ENCODE measurements at places on chromosomes 1 and 21.

- no peak for DNase-seq
Measured at GRCh38 chr1:27868932-27869718, 3.2 kb upstream of the THEMIS2 start.

DNA sequence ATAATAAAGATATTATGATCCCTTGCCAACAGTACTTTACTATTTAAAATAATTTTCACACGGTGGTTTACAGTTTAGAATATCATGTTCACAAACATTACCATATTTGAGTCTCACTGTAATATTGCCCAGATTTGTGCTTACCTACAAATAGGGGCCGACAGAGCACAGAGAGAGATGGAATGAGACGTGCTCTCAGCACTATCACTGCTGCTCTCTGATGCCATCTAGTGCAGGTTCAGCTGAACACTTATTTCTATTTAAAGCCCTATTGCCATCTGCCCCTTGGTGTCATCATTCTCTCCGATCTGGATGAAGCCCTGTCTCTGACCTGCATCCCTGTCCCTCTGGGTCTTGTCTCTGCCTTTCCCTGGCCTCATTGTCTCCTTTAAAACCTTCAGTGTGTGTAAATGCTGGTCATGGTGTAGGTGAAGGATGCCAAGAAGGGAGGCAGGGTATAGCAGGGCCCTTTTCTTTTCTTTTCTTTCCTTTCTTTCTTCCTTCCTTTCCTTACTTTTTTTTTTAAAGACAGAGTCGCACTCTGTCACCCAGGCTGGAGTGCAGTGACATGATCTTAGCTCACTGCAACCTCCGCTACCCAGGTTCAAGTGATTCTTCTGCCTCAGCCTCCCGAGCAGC, 6.9 kb upstream of the GPATCH4 start:
- DNase-seq, result peak; percentile 71

- peak; percentile 18 for DNase-seq
Measured at GRCh38 chr1:223820515-223820858, 25.3 kb downstream of the TP53BP2 start.

GRCh38 chr1:244614113-244614836, 38.7 kb upstream of the DESI2 start:
- no peak for DNase-seq

GRCh38 chr1:30952098-30952497, 43.5 kb upstream of the SDC3 start:
- no peak for DNase-seq

- peak; percentile 40 for DNase-seq
Measured at GRCh38 chr21:36749935-36750575, 51.1 kb downstream of the SIM2 start.

DNA sequence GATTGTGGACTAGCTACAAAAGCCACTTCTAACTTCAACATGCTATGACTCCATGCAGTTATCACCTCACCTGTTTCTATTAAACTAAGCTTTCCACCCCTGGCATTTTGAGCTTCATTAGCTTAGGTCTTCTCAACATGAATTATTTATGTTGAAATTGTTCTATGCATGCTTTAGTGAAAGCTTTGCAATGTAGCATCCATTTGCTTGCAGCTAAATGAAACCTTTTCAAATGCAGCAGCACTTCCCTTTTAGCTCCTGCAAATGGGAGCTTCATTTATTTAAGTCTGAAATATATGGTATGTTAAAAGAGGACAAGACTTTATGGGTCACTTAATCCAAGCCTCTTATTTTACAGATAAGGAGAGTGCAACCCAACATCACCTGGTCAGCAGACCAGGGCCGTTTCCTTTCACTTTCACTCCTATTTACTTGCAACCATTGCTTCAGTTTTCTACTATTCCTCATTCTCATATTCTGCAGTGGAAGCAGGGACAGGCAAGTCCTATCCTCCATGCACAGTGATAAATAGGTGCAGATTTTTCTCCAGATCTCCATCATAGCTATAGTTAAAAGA, 56.4 kb upstream of the SAMSN1 start:
- no peak for DNase-seq

DNA sequence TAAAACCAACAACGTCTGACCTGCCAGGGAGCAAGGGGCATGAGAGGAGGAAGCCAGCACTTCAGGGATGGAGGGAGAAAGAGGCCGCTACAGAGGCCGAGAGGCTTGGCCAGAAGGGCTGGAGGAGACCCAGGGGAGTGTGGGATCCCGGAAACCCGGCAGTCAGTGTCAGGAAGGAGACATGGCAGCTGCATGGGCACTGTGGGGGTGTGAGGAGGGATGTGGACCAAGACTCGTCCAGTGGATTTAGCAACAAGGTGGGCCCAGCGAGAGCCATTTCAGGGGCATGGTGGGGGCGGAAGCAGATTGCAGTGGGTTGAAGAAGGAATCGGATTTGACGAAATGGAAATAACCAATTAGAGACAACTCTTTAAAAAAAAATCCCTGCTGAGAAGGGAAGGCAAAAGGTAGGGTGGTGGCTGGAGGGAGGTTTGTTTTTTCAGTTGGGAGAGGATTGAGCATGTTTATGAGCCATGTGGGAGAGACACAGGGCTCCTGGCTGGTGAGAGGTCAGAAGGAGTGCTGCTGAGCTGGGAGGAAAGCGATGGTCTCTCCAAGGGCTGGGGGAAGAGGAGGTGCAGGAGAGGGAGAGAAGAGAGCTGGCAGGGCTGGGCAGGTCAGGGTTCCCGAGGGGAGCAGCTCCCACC, 4.4 kb downstream of the B4GALT2 start:
- DNase-seq, result no peak

- DNase-seq, result no peak
Measured at GRCh38 chr1:173152598-173152997, 54.5 kb downstream of the TNFSF4 start.

GRCh38 chr1:30275926-30276764, 447.2 kb downstream of the MATN1 start:
- no peak for DNase-seq

DNA sequence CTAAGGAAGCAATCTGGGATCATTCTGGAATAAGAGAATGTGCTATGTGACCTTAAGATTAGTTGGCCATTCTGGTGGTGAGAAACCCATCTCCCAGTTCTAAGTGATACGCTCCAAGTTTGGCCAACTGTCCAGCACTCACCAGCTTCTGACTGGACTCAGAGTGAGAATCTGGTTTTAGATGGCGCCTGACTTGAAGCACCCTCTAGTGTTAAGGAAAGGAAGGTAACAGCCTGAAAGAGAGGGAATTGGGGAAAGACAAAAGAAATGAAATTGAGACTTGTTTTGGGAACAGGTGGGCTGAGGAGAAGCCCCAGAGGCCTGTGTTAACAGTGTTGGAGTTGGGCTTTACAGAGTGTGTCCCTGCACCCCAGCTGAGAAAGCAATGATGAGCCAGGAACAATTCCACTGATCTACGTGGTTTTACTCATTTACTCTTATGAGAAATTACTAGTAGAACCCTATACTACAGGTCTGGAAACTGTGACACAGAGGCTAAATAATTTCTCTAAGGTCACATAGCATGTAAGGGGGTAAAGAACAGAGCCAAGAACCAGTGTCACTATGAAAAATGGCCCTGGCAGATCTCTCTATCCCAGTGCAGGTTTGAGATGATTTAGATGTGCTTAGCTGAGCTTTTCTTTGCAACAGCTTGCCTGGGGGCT, 9.3 kb upstream of the FCAMR start:
- DNase-seq, result peak; percentile 15

DNA sequence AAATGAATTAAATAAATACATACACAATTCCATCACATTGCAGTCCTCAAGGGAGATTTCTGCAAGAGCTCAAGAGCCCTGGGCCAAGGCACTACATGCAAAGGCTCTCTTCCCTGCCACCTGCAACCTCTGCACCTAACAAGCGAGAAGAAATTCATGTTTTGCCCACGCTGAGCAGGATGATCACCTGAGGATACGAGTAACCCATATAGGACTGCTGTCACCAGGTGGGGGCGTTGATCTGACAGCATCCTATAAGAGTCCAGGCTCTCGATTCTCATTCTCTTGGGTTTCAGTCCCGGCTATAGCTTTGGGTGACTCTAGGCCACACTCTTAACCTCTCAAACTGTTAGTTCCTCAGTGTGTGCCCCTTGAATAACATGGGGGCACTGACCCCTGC, 18.7 kb upstream of the SPOCD1 start:
- no peak for DNase-seq

GRCh38 chr1:19535214-19535613, 49.9 kb upstream of the CAPZB start:
- DNase-seq, result no peak

DNA sequence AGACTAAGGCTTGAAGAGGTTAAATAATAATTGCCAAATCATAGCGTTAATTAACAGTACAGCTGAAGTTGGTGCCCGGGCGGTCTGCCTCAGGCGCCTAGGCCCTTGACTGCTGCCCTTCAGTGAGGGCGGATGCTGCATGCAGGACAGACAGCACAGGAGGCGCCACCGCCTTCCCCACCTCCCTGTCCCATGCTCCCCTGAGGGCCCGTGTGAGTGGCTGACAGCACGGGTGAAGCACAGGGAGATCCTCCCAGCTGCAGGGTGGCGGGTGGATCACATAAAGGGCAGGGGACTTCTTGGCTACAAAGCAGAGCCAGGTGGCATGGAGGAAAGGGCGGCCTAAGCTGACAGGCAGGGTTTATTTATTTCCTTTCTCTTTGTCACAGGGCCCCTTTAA, 49.1 kb downstream of the DDX20 start:
- no peak for DNase-seq

GRCh38 chr1:183414365-183414764, 3.8 kb downstream of the NMNAT2 start:
- no peak for DNase-seq

DNA sequence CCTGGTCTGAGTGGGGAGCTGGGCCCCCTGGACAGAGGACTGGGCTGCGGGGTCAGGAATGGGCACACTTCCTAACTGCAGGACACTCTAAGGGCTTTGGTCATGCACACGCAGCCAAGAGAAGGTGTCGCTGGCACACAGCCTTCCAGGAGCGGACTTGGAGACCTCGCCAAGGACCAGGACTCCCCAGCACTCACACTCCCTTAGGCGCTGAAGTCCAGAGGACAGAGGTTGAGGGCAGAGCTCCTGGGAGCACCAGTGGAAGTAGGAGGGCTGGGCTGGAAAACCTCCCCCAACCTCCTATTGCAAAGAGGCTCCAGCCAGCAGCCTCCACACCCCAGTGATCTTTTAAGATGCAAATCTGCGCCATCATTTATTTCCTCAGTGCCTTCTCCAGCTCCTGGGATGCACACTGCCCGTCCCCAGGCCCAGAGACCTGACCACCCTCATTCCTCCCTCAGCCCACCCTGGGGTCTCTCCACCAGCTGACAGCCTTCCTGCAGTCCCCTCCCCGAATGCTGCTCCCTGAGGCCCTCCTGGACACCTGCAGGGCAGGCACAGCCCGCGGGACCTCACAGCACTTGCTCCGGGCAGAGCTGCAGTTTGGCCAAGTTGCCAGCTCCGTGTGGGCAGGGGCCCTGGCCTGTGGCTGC, 3.0 kb downstream of the TSPEAR start:
- no peak for DNase-seq

GRCh38 chr1:2109581-2110021, 59.4 kb downstream of the PRKCZ start:
- DNase-seq, result no peak

- DNase-seq, result no peak
Measured at GRCh38 chr1:202165267-202165941, 5.0 kb upstream of the PTPN7 start.

DNA sequence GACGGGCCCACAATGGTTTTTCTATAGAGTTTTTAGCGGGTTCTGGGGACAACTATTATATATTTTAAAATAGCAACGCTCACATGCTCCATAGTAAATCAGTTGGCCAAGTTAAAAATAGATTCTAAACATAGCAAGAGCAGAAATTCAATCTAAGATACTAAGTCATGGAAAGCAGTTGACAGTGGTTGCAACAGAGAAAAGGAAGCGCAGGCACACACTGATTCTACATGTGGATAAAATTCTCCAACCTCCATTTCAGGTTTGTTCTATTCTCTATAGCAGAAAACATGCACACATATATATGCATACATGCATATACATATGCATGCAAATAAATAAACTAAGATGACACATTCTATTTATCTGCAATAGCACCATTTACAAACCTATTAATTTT, 89.6 kb upstream of the HNRNPU start:
- DNase-seq, result no peak

- DNase-seq, result no peak
Measured at GRCh38 chr1:168170564-168171508, 7.9 kb upstream of the TIPRL start.

DNA sequence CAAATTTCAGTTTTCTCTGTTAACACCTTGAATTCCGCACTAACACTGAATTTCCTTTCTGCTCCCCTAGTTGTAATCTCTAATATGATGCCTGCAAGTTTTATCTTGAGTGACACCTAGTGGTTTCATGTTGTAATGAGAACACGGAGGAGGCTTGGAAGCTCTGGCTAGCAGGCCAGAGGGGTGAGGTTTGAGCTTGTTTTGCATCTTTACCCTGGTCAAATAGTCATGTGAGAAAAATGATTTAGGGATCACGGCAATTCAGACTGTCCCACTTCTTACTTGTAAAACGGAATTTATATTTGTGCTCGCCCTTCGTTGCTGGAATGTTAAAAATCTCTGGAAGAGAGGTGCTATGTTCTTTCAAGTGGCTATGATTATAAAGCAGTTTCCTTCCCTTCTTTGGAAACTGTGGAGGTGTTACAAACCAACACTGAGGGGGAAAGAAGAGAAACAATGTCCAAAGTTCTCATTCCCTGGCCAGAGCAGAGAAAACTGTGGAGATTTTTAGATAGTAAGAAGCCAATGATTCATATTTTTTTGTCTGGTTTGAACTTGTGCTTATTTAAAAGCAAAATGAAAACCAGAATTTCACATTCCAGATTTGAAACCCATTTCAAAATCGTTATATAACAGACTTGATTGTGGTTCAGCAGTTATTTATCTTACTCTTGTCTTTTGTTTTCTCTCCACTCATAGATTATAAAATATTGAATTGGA, 5.3 kb upstream of the MROH9 start:
- peak; percentile 77 for DNase-seq

GRCh38 chr1:69246710-69247109, 321.0 kb upstream of the LRRC7 start:
- DNase-seq, result peak; percentile 13

- DNase-seq, result no peak
Measured at GRCh38 chr1:64748706-64749105, 3.8 kb downstream of the RAVER2 start.

DNA sequence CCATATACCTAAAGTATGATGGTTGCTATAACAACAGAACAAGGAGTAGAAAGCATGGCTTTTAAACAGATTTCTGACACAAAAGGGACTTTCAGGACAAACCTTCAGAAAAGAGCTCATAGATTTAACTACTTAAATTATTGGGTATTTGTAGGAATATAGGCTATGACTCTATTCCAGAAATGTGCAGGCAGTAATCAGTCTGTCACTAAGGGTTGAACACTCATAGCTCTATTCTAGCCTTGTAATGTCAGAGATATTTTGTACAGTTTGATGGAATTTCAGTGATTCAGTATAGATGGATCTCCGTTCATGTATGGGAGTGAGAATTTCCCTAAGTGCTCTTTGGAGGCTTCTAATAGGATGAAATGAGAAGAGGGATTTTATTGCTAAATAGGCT, 82.8 kb downstream of the EXTL2 start:
- peak; percentile 47 for DNase-seq

GRCh38 chr1:232650418-232650817, 20.5 kb upstream of the SIPA1L2 start:
- no peak for DNase-seq

- DNase-seq, result peak; percentile 87
Measured at GRCh38 chr1:95041491-95042165, 31.1 kb downstream of the ALG14 start.

Measured in fibroblast of upper back skin (primary cell).